Heart left ventricle (tissue), 16 donors: ENCODE measurements at places on chromosomes 3 and 15. TPM values are rescaled to one million over a fixed set of nuclear protein-coding genes. Genes with fewer than 3 reads are reported as not detected.

DNA sequence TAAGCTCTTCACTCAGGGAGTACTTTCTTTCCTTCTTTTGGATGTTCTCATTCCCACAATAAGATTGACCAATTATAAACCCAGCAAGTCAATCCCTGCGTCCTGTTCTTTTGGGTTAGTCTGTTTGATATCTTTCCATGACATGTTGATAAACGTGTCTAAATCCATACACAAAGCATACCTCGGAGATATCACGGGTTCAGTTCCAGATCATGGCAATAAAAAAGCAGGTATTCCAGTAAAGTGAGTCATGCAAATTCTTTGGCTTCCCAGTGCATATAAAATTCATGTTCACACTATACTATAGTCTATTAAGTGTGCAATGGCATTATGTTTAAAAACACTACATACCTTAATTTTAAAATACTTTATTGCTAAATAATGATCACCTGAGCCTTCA is 667.7 kb downstream of the MAGI1 start:
- H3K4me3 ChIP-seq = no peak overlapping the region
- no peaks in the 10 kb centered on the region for H3K4me1 ChIP-seq
- no peak overlapping the region for H3K27ac ChIP-seq
- DNase-seq = no peak

C3orf20 gene
- total RNA-seq = not detected

- peaks cover 25% of the 10 kb centered on the region for H3K4me1 ChIP-seq
- no peak overlapping the region for H3K4me3 ChIP-seq
- H3K27ac ChIP-seq = peak overlapping the region; percentile 91
- H3K36me3 ChIP-seq = no peaks in the 10 kb centered on the region
- H3K27me3 ChIP-seq = no peaks in the 10 kb centered on the region
- peak; percentile 88 for DNase-seq
Observed at GRCh38 chr3:42683875-42684598, 1.3 kb upstream of the KLHL40 start.

NUDT16 gene
- 33.9 TPM for total RNA-seq

ADCY5 gene
- total RNA-seq = 111 TPM

CCDC39 gene
- total RNA-seq = not detected

ROPN1B gene
- total RNA-seq = 4.3 TPM

SNURF gene
- total RNA-seq = 36.6 TPM

VEPH1 gene
- total RNA-seq = not detected
